Common myeloid progenitor, CD34-positive (primary cell): ENCODE measurements at places on chromosomes 1 and 21.

DNA sequence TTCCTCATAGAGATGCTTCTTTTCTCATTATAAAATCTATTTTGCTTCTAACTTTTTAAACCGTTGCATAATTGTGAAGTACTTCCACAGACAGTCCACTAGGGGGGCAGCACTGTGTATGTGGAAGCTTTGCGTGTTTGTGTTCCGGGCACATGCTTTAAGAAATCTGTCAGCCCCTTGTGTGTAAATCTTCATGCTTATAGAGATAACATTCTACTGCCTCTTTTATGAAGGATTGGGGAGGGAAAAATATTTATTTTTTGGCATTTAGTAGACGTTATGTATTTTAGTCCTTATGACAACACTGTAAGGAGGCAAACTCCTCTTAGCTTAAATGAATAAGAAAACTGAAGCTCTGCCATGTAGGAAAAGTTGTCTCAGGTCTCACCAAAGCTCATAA lies 157.3 kb upstream of the PTGFR start:
- H3K36me3 ChIP-seq = no peaks in the 10 kb centered on the region
- H3K4me3 ChIP-seq = no peak overlapping the region
- peak; percentile 40 for DNase-seq
- H3K27ac ChIP-seq = no peak overlapping the region
- no peaks in the 10 kb centered on the region for H3K27me3 ChIP-seq

DNA sequence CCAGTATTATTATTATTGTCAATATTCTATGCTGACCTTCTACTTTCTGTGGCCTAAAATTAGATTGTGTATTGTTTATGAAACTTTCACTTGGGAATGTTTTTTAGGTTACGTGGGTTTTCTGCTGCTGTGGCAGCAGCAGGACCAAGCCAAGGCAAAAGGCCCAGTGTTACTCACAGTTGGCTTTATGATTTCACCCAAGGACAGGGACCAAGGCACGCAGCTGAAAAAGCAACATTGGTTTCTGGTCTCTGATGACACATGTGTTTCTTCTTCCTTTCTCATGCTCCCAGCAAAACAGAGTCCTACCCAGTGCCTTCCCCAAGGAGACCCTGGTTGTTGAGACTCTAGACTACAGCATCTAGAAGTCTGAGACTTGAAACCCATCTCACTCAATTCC lies 413.7 kb downstream of the SETD4 start:
- no peaks in the 10 kb centered on the region for H3K36me3 ChIP-seq
- no peak overlapping the region for H3K4me3 ChIP-seq
- DNase-seq = no peak
- H3K27me3 ChIP-seq = no peaks in the 10 kb centered on the region
- no peaks in the 10 kb centered on the region for H3K4me1 ChIP-seq

DNA sequence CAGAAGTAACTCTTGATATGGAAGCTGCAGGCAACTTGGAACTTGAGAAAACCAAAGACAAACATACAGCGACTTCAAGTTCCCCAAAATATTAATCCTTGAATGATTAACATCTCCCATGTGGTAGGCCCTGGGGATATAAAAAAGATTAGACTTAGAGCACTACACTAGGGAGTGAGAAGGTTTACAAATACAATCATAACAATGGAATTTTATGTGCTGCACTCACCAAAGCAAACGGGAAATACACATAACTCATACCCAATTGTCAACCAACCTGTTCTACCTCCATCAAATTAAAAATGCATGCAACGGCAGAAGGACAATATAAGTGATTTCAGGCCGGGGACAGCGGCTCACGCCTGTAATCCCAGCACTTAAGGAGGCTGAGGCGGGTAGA lies 3.7 kb downstream of the SMYD3 start:
- H3K27me3 ChIP-seq = no peaks in the 10 kb centered on the region
- no peak overlapping the region for H3K4me3 ChIP-seq
- H3K27ac ChIP-seq = no peak overlapping the region
- H3K36me3 ChIP-seq = peaks cover 12% of the 10 kb centered on the region
- peaks cover 16% of the 10 kb centered on the region for H3K4me1 ChIP-seq

- peaks cover 48% of the 10 kb centered on the region for H3K4me1 ChIP-seq
- no peak for DNase-seq
- H3K27ac ChIP-seq = no peak overlapping the region
- H3K4me3 ChIP-seq = no peak overlapping the region
- H3K27me3 ChIP-seq = no peaks in the 10 kb centered on the region
- H3K36me3 ChIP-seq = peaks cover 4% of the 10 kb centered on the region
Measured at GRCh38 chr21:37412603-37413360, 46.2 kb downstream of the DYRK1A start.

DNA sequence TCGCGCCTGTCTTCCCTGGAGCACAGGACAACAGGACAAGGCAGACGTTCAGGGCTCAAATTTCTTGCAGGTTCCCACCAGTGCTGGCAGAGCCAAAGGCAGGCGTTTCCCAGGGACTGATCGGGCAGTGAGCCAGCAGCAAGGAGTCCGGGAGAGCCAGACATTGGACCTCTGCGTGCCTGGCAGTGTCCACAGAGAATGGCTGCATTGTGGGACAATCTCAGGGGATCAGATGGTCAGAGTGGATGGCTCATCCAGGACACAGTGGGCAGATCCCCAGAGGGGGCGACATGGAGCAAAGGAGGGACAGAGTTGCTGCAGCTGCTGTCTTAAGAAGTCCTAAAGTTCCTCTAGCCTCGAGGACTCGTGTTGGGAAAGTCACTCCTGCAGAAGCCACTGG lies 4.6 kb downstream of the TMEM63A start:
- no peaks in the 10 kb centered on the region for H3K27me3 ChIP-seq
- no peak overlapping the region for H3K4me3 ChIP-seq
- peak; percentile 48 for DNase-seq
- no peak overlapping the region for H3K27ac ChIP-seq
- peaks cover 7% of the 10 kb centered on the region for H3K4me1 ChIP-seq

- H3K36me3 ChIP-seq = no peaks in the 10 kb centered on the region
- H3K27ac ChIP-seq = no peak overlapping the region
- H3K27me3 ChIP-seq = no peaks in the 10 kb centered on the region
Measured at GRCh38 chr1:41626146-41626545, 141.7 kb upstream of the EDN2 start.

GRCh38 chr1:62229932-62230331 lies 35.3 kb downstream of the L1TD1 start:
- H3K4me3 ChIP-seq = no peak overlapping the region
- no peaks in the 10 kb centered on the region for H3K27me3 ChIP-seq
- no peaks in the 10 kb centered on the region for H3K36me3 ChIP-seq
- no peak for DNase-seq
- no peaks in the 10 kb centered on the region for H3K4me1 ChIP-seq

DNA sequence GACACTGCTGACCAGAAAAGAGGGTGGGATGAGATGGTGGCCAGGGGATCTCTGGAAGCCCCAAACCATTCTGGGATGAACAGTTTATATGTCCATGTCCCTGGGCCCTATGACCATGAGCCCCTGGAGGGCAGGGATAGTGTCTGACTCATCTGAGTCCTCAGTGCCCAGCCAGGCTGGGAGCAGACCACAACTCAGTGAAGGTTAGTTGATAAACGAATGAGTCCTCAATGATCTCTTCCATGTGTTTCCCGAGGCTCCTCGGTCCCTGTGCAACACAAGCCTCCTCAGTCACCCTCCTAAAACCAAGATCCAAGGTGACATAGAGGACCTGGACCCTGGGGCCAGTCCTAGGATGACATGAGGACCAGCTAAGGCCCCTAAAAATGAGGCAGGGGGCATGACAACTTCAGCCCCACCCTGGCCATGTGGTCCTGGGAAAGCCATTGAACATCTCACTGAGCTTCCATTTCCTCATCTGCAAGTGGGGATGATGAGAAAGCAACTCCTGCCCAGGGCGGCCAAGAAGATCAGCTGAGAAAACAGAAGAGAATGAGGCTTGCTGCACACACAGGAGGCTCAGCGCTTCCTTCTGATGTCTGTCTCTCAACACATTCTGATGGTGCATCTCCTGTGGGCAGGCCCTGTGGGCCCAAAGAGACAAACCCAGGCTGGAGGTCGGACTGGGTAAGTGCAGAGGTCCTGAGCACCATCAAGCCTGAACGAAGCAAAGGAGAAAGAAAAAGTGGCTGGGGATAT lies 86.3 kb downstream of the GLIS1 start:
- H3K4me1 ChIP-seq = peaks cover 33% of the 10 kb centered on the region
- DNase-seq = no peak
- no peak overlapping the region for H3K27ac ChIP-seq
- no peaks in the 10 kb centered on the region for H3K27me3 ChIP-seq
- H3K36me3 ChIP-seq = no peaks in the 10 kb centered on the region
- no peak overlapping the region for H3K4me3 ChIP-seq

DNA sequence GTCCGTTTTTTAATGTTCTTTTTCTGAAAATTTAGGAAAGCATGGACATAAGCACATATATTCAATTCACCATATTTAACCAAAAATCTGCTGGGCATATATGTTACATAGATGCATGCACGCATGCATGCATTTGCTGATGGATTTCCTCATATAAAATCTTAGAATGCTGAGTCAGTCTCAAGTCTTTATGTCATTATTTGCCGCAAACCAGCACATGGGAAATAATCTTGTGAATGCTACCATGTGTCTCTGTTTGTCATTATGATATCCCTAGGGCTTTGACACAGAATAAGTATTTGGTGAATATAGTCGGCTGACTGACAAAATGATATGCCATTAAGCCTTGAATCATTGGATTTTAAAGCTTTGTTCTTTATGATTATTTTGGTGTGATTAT lies 776.5 kb downstream of the KCNT2 start:
- no peak overlapping the region for H3K4me3 ChIP-seq
- H3K27me3 ChIP-seq = no peaks in the 10 kb centered on the region
- DNase-seq = no peak
- H3K27ac ChIP-seq = no peak overlapping the region
- no peaks in the 10 kb centered on the region for H3K4me1 ChIP-seq
- no peaks in the 10 kb centered on the region for H3K36me3 ChIP-seq

GRCh38 chr1:68919075-68919474 lies 422.2 kb upstream of the DEPDC1 start:
- no peak overlapping the region for H3K4me3 ChIP-seq
- no peak overlapping the region for H3K27ac ChIP-seq
- no peaks in the 10 kb centered on the region for H3K27me3 ChIP-seq
- no peaks in the 10 kb centered on the region for H3K4me1 ChIP-seq
- no peak for DNase-seq
- H3K36me3 ChIP-seq = no peaks in the 10 kb centered on the region
